ENCODE measurements at places on chromosomes 3 and 15.

DNA sequence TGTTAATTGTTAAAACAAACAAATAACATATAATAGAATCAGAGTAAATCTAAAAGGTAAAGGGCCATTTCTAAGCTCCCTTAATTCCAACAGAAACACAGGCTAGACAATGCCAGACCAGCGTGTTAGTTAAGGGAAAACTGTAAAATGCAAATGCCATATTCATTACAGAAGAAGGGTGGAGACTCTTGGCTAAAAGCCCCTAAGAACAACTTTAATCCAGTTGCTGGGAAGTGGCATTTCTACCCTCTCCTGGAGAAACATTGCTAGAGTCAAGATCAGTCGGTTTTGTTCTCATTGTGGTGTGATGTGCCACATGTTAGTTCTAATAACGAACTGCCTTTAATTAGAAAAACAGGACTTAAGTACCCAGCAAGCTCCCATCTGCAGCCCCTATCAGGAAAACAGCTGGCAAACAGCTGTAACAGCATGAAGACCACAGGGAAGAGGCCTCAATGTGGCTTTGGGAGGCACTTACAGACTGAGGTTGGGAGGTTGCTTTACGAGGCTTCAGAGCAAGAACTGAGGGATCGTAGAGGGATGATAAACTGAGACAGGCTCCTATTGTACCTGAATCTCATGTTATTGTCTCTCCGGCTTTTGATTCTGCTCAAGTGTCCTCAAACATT, 1134.8 kb downstream of the ROBO1 start:
- no peak for DNase-seq

GRCh38 chr3:62567097-62568021, 194.0 kb upstream of the FEZF2 start:
- no peak for DNase-seq

- no peak for DNase-seq
Measured at GRCh38 chr3:31621314-31621713, 88.6 kb downstream of the STT3B start.

- no peak for DNase-seq
Measured at GRCh38 chr15:57118013-57118799, 199.8 kb downstream of the TCF12 start.

DNA sequence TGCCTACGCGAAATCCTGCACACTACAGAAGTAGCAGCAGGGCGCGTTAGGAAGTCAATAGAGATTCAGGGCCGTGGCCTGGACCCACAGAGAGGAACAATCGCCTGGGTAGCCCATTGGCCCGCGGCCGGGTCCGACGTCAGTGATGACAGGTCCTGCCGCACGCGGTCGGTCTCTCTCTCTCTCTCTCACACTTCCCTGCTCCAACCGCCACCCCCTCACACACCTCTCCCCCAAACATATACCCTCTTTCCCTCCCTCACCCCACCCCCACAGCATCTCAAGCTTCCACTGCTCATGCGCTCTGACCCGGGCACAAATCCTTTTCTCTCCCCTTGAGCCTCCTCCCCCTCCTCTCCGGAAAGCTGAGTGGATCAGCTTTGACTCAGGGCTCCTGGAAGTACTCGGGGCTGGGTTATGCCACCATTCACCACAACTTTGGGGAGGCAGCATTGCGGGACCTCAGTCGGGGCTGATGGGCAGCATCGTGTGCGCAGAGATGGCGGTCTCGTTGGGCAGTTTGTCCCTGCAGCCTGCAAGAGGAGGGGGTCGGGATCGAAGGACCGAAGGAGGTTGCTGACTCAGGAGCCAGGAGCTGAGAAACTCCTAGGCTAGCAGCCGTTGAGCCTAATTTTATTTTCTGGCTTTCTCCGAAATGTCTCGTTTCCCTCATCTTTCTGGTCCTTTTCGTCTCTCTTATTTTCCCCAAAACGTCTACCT, 9.0 kb downstream of the ZIC4 start:
- DNase-seq = no peak

- no peak for DNase-seq
Measured at GRCh38 chr15:71447328-71448250, 332.3 kb downstream of the THSD4 start.

GRCh38 chr3:105399611-105400010, 32.9 kb downstream of the ALCAM start:
- no peak for DNase-seq

DNA sequence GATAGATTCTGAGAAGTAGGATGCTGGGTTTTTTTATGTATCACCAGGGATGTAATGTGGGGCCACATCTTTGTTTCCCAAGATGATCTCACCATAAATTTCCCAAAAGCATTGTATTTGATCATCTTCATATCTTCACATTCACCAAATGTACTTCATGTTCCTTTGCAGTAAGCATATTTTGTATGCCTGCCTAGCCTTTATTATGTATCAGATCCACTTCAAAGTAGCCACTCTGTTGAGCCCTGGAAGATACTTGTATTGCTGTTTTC, 14.2 kb upstream of the GATM start:
- no peak for DNase-seq

- no peak for DNase-seq
Measured at GRCh38 chr3:171239757-171240503, 213.4 kb upstream of the SLC2A2 start.

GRCh38 chr3:4517093-4517492, 23.9 kb downstream of the ITPR1 start:
- DNase-seq = no peak

GRCh38 chr3:119298565-119298941, 4.4 kb downstream of the ARHGAP31 start:
- DNase-seq = no peak

DNA sequence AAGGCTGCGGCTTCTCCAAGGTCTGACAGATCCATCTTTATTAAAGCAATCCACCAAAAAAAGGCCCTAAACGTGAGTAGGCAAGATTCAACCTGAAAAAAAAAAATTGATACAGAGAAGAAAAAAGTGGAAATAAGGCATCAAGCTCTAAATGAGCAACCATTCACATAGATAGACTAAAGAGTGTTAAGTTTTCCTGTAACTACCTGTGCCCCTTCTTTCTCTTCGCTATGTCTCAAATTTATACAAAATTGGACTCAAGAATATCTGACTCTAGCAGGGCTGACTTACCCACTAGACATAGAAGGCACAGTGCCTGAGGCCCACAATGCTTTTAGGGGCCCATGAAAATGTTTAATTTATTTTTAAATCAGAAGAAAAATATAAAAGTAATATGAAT, at the start of gene MYH15:
Gene MYH15, minus strand, starts transcription at position 101 of the 400 bp plus-strand sequence. Its CDS starts 66 bp downstream, at position 35.
- no peak for DNase-seq

DNA sequence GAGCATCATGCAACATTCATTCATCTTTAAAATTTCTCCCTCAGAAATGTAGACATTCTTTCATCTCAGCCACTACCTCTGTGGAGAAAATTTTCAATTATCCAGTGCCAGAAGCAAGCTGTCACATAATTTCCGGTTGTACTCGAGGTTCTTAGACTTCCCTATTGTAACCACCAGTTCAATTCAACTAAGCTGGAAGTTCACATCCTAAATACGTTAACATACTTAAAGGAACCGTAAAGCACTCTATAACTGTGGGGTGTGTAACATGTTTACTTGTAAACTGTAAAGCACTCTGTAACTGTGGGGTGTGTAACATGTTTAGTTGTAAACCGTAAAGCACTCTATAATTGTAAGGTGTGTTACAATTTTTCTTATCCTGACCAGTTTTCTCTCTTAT, 150.3 kb downstream of the PLCL2 start:
- DNase-seq = no peak

DNA sequence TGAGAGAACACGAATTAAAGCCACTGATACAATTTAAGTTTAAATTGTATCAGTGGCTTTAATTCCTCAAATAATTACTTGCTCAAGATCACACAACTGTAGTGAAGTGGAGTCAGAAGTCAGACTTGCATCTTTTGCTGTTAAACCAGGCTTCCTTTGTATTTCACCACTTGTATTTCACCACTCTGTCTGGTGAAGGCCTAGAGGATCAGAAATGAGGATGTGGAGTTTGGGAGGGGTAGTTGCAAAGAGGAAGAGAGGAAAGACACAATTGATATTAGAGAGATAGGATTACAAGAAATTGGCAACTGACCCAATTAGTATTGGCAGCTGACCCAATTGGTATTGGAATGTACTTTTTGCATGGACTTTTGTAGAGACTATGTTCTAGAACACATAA, 288.1 kb upstream of the GPR149 start:
- DNase-seq = no peak

GRCh38 chr3:4426261-4426781, 40.7 kb downstream of the SUMF1 start:
- no peak for DNase-seq

DNA sequence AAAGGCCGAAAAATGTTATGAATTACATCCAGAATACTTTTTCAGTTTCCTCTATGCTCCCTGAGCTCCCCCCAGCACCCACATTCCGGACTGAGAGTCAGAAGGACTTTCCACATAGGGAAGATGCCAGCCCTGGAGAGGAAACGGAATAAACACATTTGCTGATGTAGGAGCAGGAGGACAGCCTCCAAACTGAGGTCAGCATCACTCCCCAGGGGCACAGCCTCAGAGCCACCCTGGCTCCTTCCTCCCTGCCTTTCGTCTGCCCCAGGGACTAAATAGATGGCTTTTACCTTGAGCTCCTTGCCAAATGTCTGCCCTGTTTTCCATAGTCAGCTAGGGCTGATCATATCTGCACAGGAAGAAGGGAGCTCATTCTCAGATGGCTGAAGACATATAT, 22.6 kb upstream of the SLCO2A1 start:
- no peak for DNase-seq

DNA sequence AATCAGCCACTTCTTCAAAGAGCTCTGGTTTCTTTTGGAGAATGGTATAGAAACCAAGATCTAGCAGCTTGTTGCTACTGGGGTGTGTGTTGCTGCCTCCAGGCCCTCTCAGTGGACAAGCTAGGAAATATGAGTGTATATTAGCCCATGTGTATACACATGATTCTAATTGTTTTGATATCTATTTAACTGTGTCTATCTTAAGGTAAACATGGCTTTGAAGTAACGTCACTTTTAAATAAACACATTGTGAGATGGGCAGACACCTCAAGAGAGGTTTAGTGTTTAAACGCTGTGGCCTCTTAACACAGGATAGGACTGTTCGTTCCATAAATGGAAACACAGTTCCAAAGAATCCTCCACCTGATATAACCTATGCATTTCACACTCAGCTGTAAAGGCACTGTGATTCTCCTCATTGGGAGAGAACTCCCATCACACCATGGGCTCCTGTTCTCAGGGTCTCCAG, 87.0 kb downstream of the GMPS start:
- no peak for DNase-seq

DNA sequence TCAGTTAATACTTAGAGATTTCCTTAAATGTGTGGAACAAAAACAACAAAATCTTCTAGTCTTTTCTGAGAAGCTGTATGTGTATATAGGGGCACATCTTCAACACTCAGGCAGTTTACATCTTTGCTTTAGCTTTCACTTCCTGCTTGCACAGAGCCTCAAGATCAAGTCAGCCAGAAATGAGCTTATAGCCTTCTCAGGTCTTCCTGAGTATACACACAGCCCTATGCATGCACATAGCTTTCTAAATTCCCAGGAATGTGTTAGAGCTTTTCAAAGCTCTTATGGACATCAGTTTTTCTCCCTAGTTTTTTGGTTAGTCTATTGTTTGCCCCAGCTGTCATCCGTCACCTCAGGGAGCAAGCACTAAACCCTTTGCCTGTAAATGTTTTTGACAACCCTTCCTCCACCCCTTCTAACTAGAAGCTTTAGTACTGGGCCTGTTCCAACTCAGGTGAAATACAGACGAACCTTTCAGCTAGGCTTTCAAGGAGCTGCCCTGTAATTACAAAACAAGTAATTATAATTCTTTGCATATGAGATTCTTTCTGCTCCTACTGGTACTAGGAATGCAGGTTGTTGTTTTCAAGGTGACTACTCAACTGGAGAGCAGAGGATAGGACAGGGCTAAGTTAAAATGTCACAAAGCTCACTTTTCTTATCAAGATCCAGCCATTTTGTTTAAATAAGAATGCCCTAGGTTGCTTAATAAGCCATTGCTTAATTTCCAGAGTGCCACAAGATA, 22.6 kb upstream of the MTMR10 start:
- no peak for DNase-seq

DNA sequence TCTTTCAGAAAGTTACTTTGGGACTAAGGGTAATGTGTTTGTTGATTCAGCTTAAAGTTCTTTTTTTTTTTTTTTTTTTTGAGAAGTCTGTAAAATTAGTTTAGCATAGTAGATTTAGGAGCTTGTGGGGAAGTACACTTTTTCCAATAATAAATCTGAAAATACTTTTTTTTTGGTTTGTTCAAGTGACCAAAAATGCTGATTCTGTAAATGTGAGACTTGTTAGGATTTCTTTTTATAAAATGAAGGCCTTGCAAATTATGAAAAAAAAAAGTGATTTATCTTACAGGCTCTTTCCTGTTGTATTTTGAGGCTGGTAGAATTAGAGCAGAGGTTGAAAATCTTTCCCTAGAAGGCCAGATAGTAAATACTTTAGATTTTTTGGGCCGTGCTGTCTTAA, 7.6 kb downstream of the OXNAD1 start:
- no peak for DNase-seq

GRCh38 chr3:102136183-102136582, 286.9 kb downstream of the NFKBIZ start:
- DNase-seq = no peak

- DNase-seq = no peak
Measured at GRCh38 chr3:11539218-11539617, 104.5 kb downstream of the VGLL4 start.

GRCh38 chr3:46186471-46187340, 21.4 kb downstream of the CCR1 start:
- no peak for DNase-seq

Measured in stimulated activated CD4-positive, alpha-beta T cell treated with anti-CD3 and anti-CD28 coated beads, TNF-alpha, amount 100 ng/mL, for 4 hours (primary cell).